ENCODE measurements at places on chromosomes 5 and 9. TPM values are rescaled to one million over a fixed set of nuclear protein-coding genes. Genes with fewer than 3 reads are reported as not detected.

LCNL1 gene
- 3.0 TPM for total RNA-seq

IFNB1 gene
- not detected for total RNA-seq

PBX3 gene
- 16.0 TPM for total RNA-seq

GRIA1 gene
- 48.8 TPM for total RNA-seq

GCNT4 gene
- total RNA-seq: 2.1 TPM

FOXD4L4 gene
- not detected for total RNA-seq

THOC3 gene
- total RNA-seq: 34.6 TPM

EPB41L4B gene
- total RNA-seq: 19.3 TPM

CCDC180 gene
- 14.5 TPM for total RNA-seq

SLC25A2 gene
- total RNA-seq: 0.81 TPM

NTNG2 gene
- total RNA-seq: 6.7 TPM

KCTD16 gene
- 0.37 TPM for total RNA-seq

ZNF354C gene
- 6.3 TPM for total RNA-seq

LEAP2 gene
- total RNA-seq: 0.78 TPM

ZBTB34 gene
- 14.0 TPM for total RNA-seq

OTULINL gene
- total RNA-seq: 1.3 TPM

SH3GL2 gene
- 0.16 TPM for total RNA-seq

OR13F1 gene
- total RNA-seq: not detected

GMCL2 gene
- not detected for total RNA-seq

GABRB2 gene
- not detected for total RNA-seq

ELOVL7 gene
- total RNA-seq: 0.47 TPM

OR1J2 gene
- not detected for total RNA-seq

OR13C9 gene
- not detected for total RNA-seq

PCDHGB2 gene
- 0.59 TPM for total RNA-seq

CRHBP gene
- total RNA-seq: 9.6 TPM

CBY3 gene
- not detected for total RNA-seq

IL7R gene
- total RNA-seq: 0.44 TPM

CTSV gene
- total RNA-seq: 0.21 TPM

SV2C gene
- 0.05 TPM for total RNA-seq

PCDHB8 gene
- 1.1 TPM for total RNA-seq

CAMLG gene
- 49.6 TPM for total RNA-seq

PRDM9 gene
- not detected for total RNA-seq

CATSPER3 gene
- not detected for total RNA-seq

EFNA5 gene
- total RNA-seq: 35.4 TPM
